ENCODE measurements at places on chromosomes 2 and 18.

DNA sequence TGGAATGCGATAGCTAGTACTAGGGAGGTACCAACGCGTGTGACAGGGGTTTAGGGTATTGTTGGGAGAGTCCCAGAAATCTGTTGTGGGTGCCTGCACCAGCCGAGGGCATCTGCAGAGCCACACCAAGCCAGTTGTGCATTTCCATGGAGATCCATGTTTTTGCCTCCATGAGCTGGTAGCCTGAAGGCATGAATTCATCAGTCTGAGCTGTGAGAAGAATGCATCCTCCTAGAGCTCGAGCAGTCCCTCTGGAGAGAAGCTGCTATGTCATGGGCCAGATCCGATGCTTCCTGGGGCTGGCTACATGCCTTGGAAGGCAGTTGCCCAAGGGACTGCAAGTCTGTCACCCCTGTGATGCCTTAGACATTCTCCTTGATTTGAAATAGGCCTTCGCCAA, 57.9 kb downstream of the LIPG start:
- DNase-seq: no peak

- no peak for DNase-seq
Observed at GRCh38 chr18:41457765-41458326, 497.2 kb upstream of the PIK3C3 start.

DNA sequence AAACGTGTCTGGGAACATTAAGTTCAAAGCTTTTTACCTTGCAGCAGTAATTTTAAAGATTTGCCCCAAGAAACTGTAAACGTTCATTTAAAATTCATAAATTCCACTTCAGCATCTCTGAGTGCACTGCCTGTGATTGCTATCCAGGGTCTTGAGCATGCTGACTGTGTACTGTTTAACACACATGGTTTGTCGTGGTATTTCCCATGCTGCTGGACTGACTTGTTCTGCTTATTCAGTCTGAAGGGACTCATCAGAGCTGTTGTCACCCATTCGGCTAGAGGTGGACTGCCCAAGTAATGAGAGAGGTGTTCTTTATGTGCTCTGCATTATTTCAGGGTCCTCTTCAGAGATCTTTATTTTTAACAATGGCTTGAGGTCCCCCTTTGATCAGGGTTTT, 53.1 kb downstream of the RHBDD1 start:
- DNase-seq: no peak

GRCh38 chr2:63882395-63883105, 40.9 kb downstream of the UGP2 start:
- no peak for DNase-seq

- no peak for DNase-seq
Observed at GRCh38 chr18:58632552-58632951, 3.7 kb upstream of the ALPK2 start.

- DNase-seq: no peak
Observed at GRCh38 chr2:112692918-112693317, 27.9 kb upstream of the NT5DC4 start.

GRCh38 chr2:2837746-2838547, 506.9 kb upstream of the MYT1L start:
- DNase-seq: no peak

DNA sequence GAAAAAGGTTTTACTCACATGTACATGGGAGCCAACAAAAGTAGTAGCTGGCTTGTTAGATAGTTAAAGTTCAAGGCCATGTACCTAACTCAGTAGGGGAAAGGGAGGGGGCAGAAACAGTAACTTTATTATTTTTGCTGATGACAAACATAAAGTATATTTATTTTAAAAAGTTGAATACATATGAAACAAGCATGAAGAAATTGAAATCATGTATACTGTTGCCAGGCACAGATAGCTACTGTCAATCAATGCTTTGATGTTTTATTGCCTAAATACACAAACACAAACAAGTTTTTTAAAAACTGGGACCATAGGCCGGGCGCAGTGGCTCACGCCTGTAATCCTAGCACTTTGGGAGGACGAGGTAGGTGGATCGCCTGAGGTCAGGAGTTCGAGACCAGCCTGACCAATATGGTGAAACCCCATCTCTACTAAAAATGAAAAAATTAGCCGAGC, 7.6 kb upstream of the PSD4 start:
- no peak for DNase-seq

DNA sequence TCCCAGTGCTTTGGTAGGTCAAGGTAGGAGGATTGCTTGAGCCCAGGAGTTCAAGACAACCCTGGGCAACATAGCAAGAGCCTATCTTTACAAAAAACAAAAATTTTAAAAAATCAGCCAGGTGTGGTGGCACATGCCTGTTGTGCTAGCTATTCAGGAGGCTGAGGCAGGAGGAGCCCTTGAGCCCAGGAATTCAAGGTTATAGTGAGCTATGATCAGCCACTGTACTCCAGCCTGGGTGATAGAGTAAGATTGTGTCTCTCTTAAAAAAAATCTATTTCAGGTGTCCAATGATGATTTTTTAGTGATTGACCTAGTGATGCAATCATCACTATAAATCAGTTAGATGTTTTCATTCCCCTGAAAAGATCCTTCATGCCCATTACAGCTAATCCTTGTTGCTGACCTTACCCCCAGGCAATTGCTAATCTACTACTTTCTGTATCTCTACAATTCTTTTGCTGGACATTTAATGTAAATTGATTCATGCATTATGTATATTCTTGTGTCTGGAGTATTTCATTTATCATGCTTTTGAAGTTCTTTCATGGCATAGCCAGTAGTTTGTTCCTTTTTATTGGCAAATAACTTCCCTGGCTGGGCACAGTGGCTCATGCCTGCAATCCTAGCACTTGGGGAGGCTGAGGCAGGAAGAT, 10.3 kb downstream of the MOCOS start:
- no peak for DNase-seq

- DNase-seq: no peak
Observed at GRCh38 chr2:127405255-127405610, 13.0 kb upstream of the PROC start.

- peak; percentile 98 for DNase-seq
Observed at GRCh38 chr2:120596990-120597594, 138.6 kb upstream of the GLI2 start.

DNA sequence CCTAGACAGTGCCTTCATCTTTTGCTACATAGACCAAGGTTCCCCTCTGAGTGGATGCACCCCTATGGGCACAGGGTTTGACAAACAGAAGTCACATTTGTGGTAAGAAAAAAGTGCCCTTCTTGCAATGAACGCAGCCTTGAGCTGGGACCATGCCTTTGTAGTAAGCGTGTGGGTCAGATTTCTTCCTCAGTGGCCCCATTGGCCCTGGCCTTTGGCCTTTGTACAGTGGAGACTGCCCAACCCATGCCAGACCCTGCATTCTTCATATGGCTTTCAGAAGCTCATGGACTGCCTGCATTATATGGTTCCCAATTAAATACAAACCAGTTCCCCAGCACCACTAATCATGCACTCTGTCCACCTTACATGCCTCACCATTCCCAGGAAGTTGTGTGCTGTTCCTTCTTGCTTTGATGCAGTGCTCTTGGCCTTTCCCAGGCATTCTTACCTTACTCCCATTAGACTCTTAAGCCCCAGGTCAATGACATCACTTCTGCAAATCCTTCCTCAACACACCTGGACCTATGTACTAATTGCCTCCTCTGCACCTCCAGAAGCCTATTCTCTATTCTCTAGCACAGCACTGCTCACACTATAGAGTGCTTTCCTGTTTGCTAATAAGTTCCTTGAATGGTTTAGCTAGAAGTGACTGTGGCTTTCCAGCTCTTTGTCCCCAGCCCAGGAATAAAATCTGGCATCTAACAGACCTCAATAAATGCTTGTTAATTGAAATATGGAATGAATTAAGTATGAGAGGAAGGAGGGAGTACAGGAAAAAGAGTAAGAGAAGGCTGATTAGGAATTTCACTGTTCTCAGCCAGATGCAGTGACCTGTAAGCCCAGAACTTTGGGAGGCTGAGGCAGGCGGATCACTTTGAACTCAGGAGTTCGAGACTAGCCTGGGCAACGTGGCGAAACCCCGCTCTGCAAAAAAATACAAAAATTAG, 60.2 kb downstream of the TMEM247 start:
- DNase-seq: no peak

DNA sequence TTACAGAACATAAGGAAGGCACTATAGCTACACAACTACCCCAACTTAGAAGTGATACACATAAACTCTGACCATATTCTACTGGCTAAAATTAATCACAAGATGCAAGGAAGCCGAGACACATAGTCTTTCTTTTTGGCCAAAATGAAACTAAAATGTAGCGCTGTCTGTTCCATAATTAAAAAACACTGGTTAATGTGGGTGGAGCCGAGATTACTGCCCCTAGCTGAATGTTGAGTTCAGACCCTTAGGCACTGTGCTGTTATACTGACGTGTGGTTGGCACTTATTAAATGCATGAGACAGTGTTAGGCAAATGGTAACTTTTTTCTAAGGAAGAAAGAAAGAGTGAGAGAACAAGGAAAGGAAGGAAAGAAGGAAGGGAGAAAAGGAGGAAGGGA, 254.6 kb upstream of the RND3 start:
- DNase-seq: no peak

DNA sequence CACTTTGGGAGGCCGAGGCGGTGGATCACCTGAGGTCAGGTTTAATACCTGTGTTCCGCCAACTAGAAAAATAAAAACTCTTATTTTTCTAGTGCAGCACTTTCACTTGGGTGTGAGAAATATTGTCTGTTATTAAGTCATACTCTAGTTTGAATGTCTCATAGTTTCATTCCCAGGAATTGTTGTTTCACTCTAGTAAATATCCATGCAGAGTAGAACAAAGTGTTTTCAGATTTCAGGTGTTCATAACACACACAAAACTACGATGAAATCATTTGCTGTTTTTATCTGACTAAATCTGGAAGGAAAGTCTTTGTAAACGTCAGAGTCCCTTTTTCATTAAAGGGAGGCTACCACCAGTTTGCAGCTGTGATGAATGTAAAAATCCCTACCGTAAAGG, 4.0 kb downstream of the FAM117B start:
- DNase-seq: no peak

GRCh38 chr2:127670055-127670956, 5.0 kb downstream of the LIMS2 start:
- DNase-seq: no peak

- no peak for DNase-seq
Observed at GRCh38 chr2:45332094-45332493, 279.0 kb downstream of the SRBD1 start.

DNA sequence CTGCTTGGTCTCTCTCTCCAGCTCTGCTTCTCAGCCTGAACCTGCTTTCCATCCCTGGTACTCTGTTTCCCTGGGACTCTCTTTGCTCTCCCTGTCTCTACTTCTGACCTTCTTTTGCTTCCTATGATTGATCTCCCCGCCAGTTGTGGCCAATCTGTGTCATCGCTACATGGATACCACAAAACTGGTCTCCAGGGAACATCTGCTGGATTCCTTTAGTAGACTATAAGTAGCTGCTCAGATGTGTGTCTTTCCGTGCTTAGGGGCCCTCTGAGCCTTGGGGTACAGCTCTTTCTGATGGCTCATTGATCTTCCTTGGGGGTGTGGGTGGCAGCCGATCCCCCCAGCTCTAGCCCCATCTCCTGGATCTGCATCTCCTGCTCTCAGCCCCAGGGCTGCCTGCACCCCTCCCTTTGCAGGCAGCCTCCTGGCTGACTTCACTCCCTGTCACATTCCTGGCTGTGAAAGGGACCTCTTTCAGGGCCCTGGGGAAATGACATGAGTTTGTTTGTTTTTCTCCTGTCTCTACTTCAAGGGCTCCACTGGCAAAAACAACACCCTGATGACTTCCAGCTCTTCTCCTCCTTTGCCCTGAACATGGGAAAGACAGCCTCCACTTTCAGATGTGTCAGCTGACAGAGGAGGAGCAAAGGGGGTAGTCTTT, 333.7 kb downstream of the CYP26B1 start:
- DNase-seq: no peak

DNA sequence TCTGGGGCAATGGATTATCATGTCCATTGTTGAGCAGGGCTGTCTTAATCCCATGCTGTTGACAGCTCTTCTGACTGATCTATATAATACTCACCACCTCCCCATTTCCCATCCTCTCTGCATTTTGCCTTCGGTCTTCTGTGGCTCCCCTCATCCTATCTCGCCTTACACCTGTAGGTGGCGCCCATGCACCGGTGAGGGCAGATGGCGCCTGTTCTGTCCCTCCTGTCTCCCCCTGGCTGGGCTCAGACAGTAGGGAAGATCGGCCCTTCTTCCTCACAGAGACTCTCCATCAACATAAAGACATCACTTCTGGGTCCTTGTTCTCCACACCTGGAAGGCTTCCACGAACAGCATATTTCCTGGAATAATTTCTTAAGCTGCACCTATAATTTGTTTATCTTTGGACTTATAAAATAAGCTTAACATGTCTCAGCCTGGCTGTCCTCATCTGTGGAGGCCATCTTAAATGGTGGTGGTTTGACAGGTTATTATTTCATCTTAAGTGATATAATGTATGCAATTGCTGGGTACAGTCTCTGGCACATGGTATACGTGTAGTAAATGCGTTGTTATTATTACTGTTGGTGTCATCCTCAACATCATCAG, 10.9 kb upstream of the CDH20 start:
- DNase-seq: peak; percentile 64

DNA sequence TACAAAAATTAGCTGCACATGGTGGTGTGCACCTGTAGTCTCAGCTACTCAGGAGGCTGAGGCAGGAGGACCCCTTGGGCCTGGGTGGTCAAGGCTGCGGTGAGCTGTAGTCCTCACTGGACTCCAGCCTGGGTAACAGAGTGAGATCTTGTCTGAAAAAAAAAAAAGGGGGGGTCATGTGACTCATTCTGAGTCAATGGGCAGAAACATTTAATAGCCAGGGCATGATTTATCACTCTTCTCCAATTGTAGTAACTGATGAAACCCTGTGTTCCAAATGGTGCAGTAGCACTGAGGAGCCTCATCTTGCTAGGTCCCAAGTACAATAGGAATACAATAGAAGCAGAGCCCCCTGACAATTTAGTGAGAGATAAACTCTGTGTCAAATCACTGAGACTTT, 78.9 kb upstream of the CCDC68 start:
- no peak for DNase-seq

DNA sequence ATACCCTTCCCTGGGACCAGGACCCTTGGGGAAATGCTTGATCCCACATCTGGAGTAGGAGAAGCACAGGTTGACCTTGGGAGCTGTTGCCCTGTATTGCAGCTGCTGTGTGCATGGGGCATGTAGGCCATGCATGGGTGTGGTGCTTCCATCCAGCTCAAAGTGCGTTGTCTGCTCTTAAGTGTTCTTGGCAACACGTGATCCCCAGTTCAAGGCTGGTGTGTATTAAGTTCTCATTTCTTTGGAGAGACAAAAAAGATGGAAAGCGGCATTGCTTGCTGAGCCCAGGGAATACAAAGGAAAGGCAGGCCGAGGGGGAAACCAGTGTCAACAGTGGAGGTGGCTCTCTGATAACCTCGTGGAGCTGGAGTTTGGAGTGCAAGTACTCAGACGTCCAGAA, 110.7 kb downstream of the RTP5 start:
- no peak for DNase-seq

GRCh38 chr2:232628466-232629128, 4.8 kb upstream of the EFHD1 start:
- DNase-seq: no peak

DNA sequence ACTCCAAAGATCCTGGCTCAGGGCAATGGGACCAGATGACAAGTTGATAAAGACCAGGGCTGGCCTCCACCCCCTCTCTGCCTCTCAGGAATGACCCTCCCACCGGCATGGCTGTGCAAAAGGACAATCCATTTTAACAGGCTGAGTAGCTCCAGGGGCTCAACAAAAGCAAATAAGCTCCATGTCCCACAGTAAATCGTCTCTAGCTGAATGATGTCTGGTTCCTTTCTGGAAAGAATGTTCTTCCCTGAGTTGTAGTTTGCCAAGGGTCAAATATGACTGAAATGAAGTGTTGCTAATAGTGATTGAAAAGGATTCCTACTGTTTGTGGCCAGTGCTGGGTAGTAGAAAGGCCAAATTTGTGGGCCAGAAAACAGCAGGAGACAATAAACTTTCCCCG, 434.4 kb upstream of the ETAA1 start:
- no peak for DNase-seq

Measured in fibroblast of pulmonary artery (primary cell).